ENCODE measurements at places on chromosomes 3 and 15. TPM values are rescaled to one million over a fixed set of nuclear protein-coding genes. Genes with fewer than 3 reads are reported as not detected.

SERINC4 gene
- not detected for total RNA-seq

ADCY5 gene
- 0.18 TPM for total RNA-seq

TMCO5A gene
- not detected for total RNA-seq

SLC51B gene
- not detected for total RNA-seq

CNTN6 gene
- not detected for total RNA-seq

CAND2 gene
- 8.3 TPM for total RNA-seq

ZDHHC23 gene
- total RNA-seq = 6.2 TPM

FBXL2 gene
- total RNA-seq = 15.8 TPM

NEO1 gene
- total RNA-seq = 6.0 TPM

EAF2 gene
- 1.7 TPM for total RNA-seq

ADPRH gene
- total RNA-seq = 2.0 TPM

Data from HFFc6 (cell line).